ENCODE measurements at places on chromosomes 7 and 10. TPM values are rescaled to one million over a fixed set of nuclear protein-coding genes. Genes with fewer than 3 reads are reported as not detected.

Gene ABCF2
- 59.8 TPM for total RNA-seq

Gene IL2RA
- total RNA-seq: not detected

Gene KIN
- 13.3 TPM for total RNA-seq

Gene RPA3
- total RNA-seq: 73.6 TPM

Gene CCL24
- total RNA-seq: not detected

Gene KIAA1549
- total RNA-seq: 4.0 TPM

Gene OGDHL
- total RNA-seq: 0.41 TPM

Gene OR2F1
- not detected for total RNA-seq

Gene SLIT1
- 0.06 TPM for total RNA-seq
